ENCODE measurements at places on chromosomes 2 and 18.

DNA sequence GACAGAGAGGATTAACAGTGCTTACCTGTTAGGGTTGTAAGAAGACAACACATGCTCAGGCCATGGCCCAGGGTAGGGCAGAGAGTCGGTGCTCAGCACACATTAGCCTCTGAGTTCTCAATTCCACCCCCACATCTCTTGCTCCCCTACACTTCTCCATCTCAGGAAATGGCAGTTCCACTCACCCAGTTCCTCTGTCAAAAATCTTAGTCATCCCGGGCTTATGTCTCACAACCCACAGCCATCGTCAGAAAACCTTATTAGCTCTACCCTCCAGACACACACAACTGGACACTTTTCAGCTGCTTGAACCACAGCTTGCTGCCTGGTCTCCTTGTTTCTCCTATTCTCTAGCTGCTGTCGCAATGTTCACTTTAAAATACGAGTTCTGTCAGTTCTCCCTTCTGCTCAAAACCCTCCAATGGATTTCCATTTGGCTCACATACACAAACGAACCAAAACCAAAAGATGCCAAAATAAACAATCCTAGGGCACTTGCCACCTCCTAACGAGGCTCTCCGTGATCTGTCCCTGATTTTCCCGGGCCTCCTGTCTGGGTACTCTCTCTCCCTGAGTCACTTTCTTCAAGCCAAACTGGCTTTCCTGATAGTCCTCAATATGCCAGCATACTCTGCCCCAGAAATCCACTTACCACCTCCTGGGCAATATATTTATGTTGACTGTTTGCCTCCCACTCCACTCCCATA lies 89.7 kb downstream of the KCTD1 start:
- DNase-seq, result peak; percentile 48

- DNase-seq, result no peak
Observed at GRCh38 chr2:236689981-236690380, 120.4 kb downstream of the ACKR3 start.

GRCh38 chr2:137336067-137336466 lies 570.7 kb downstream of the THSD7B start:
- DNase-seq, result no peak

- DNase-seq, result no peak
Observed at GRCh38 chr2:161415034-161415986, 787 bp upstream of the TBR1 start.

GRCh38 chr2:189300916-189301315 lies 121.4 kb upstream of the COL5A2 start:
- DNase-seq, result no peak
